ENCODE measurements at places on chromosomes 6 and 20.
A peak's percentile ranks its signal among the peaks of the same experiment; 100 is the strongest.

- no peak for DNase-seq
Observed at GRCh38 chr6:157460182-157460999, 79.4 kb downstream of the ZDHHC14 start.

- no peak for DNase-seq
Observed at GRCh38 chr6:52417675-52418111, 2.4 kb upstream of the EFHC1 start.

DNA sequence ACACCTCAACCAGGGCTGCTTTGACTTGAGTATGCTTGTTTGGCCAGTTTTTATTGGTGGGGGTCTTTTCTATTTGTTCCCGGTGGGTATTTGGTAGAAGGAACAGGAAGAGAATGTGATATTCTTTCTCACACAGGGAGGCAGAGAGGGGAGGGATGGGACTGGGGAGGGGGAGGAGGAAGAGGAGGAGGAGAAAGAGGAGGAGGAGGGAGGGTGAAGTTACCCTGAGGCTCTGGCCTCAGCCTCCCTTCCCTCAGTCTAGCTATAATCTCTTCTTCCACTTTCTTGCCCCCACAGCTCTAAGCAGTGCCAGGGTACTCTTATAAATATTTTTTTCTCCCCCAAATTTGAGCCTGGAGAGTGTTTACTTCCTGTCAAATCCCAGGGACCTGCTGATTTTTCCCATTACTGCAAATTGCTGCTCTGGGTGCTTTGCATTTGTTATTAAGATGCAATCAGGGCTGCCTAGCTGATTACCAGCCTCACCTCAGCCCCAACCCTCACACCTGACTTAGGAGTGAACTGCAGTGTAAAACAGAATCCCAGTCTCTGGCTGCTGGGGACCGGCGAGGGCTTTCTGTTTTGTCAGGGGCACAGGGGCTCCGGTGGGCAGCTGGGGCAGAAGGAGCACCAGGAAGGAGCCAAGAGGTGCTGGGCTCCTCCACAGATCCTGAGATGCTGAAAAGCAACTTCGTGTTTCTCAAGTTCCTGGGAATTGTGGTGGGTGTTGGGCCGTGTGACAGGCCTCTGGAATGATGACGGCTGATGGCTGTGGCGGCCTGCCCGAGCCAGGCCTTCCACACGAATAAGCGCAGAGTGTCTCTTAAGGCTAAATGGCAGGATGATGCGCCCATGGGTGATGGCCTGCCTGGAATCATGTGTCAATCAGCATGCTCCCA, 141.4 kb downstream of the CD83 start:
- DNase-seq, result no peak

GRCh38 chr6:13372076-13372475, 43.7 kb upstream of the TBC1D7 start:
- no peak for DNase-seq

DNA sequence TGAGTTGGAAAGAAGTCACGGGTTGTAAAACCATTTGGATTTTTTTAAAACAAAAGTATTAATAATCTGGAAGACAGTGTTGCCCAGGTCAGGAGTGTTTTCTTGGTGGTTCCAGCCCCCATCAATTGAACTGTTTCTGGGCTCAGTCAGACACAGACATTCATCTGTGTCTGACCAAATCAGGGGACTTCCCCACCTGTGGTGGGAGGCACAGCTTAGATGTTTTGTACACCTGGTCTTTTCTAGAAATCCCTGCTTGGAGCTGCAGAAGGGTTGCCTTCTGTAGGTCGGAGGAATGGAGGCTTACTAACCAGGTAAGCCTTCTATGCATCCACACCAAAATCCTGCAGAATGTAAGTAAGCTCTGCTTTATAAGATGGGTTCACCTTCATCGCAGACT, 63.6 kb downstream of the CDS2 start:
- DNase-seq, result no peak

DNA sequence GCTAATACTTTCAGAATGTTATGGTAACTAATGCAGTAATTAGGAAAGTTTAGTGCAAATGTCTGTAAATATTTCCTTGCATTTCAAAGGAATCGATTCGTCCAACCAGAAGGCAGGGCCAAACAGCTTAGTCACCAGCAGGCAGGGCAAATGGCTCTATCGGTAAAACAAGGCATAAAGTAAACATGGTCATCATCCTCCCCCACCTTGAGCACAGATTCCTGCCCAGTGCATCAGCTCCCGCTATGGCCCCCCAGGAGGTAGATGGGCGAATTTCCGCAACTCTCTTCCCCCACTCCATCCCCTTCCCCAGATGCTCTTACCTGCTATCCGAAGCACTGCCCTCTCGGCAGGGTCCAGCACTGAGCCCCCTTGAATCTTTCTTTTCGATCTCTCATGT, 103.8 kb upstream of the BEND6 start:
- DNase-seq, result no peak

- peak; percentile 92 for DNase-seq
Observed at GRCh38 chr6:146543940-146544615, 445 bp downstream of the RAB32 start.

- DNase-seq, result no peak
Observed at GRCh38 chr20:23246717-23247664, 103.6 kb upstream of the NXT1 start.

- no peak for DNase-seq
Observed at GRCh38 chr20:5160882-5161281, 34.1 kb downstream of the CDS2 start.

GRCh38 chr6:72721346-72721745, 99.5 kb downstream of the KCNQ5 start:
- no peak for DNase-seq

DNA sequence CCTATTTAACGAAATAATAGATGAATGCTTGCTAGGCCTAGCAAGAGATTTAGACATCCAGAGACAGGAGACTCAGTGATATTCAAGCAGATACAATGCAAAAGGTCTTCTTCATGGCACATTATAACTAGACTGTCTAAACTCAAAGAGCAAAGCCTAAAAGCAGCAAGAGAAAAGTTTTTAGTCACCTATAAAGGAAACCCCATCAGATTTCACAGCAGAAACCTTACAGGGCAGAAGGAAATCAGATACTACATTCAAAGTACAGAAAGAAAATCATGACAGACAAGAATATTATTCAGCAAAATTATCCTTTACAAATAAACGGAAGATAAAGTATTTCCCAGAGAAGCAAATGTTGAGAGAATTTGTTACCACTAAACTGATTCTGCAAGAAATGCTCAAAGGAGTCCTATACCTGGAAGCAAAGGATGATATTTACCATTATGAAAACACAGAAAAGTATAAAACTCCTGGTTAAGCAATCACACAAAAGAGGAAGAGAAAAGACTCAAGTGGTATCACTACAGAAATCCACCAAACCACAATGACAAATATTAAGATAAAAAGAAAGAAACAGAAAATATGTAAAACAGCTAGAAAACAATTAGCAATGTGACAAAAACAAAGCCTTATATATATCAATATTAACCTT, 333.7 kb downstream of the MEI4 start:
- DNase-seq, result no peak

DNA sequence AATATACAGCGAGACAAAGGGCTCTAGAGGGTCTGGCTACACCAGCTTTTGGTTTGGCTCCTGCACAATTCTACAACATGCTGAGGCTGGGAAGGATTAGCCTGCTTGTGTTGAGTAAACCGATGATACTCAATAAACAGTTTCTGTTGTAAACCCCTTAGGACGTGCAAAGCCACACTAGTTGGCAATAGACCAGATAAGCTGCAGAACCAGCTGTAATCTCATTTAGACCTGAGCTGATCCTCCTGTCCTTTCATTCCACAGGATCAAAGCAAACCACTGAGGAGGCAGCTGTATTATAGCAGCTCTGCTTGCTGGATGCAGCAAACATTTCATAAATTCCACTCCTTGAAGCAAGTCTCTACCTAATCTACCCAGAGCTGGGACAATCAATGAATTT, 79.7 kb downstream of the MMS22L start:
- DNase-seq, result no peak

DNA sequence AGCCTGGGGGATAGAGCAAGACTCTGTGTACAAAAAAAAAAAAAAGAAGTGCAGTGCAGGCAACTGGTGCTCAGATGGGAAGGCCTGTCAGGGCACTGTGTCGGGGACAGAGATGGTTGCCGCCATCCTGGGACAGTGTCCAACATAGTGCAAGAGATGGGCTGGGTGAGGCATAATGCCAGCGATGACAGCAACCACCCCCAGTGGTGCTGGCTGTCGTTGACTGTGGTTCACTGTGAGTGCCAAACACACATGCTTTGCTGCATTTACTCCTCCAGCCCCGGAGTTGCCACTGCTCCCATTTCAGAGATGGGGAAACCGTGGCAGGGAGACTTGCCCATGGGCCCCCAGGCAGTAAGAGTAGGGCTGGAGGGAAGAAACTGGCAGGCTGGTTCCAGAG, 5.2 kb upstream of the C20orf203 start:
- DNase-seq, result no peak

GRCh38 chr6:138971601-138972000, 16.5 kb downstream of the REPS1 start:
- no peak for DNase-seq

DNA sequence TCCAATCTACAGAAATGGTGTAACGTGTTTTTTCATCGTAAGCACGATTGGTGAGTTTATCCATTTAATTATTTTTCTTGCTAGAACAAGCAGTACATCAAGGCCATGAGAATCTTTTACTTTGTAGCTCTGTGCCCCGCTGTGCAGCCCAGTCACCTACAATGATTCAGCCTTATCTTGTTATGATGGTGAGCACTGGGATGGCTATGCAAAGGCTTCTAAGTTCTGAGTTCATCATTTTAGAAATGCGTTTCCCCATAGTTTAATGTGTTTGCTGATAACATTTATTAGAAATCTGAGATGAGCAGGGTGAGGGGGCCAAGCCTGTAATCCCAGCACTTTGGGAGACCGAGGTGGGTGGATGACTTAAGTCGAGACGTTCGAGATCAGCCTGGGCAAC, 111.8 kb upstream of the QKI start:
- no peak for DNase-seq

DNA sequence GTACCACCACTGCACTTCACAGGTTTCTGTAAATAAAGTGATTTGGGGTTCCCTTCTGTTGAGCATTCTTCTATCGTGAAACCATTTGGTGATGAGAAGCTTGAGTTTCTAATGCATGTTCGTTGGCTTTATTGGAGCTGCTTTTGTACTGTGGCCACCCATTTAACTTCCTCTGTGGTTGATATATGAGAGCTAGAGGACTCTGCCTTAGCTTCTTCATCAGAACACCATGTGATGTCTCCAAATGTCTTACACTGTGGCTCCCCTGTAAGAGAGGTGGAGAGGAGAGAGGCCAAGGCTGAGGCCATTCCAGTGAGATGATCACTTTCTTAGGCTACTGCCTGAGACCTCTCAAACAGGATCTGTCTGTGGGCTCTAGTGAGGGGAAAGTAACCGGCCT, 114.5 kb downstream of the SLC16A10 start:
- no peak for DNase-seq

DNA sequence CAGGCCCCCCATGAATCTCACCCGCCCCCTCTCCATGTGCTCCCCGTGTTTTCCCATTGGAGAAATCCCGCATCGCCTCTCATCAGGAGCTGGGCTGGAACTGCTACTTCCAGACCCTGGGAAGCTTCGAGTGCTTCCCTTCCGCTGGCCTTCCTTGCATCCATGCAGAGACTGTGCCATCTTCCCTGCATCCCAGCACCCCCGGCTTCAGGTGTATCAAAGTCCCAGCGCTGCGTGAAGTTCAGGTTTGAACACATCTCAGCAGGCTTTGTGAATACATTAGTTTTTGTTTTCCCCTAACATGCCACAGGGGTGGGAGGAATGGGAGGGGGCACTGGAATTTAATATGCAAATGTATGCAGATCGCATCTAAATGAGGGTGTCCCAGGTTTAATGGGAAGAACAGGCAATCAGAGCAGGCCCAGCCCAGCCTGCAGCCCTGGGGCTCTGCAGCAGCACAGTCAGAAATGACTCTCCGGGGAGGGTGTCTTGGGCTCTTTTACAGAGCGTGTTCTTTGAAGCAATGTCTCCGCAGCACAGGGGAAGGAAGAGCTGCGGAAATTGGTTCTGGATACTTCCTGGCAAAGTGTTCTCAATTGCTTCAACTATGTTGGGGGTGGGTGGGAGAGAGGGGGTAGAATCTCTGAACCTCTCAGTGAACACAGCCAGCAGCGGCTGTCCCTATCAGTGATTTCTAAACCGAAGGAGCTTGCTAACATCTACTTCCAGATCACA, 8.3 kb upstream of the MMP9 start:
- DNase-seq, result peak; percentile 82

DNA sequence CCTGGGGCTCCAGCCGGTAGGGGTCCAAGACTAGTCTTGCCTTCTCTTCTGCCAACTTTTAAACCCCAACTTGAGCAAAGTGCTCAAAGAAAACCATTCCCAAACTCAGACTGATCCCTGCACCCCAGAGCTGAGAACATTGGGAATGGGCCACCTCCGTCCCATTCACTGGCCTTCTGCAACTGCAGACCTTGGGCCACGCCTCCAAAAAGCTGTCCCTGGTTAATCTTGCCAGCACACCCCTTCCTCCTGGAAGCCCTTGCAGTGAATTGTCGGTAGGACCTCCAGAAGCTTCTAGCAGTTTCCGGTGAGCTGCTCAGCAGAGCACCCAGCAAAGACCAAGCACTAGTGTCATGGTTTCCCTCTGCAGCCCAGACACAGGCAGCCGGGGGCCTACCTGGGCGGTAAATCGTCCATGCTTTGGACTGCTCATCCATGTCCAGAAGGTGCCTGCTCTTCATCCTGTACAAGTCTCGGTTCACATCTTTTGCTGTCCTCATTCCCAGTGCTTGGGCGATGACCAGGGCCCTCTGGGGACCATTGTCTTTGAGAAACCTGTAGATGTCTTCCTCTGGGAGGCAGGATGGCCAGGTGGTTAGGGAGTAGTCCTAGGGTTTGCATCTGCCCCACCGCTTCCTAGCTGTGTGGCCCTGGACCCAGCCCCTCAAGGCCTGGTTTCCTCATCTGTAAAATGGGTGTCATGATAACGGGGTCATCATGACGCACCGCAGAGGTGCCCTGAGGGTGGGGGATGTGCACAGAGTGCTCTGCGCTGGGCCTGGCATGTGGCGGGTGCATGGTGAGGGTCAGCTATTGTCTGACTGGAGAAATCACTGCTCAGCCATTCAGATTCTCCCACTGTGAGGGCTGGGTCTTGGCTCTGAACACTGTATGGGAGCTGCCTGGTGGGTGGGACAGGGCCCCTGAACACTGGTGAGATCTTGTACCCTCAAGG, 5.5 kb downstream of the ZBP1 start:
- DNase-seq, result no peak

DNA sequence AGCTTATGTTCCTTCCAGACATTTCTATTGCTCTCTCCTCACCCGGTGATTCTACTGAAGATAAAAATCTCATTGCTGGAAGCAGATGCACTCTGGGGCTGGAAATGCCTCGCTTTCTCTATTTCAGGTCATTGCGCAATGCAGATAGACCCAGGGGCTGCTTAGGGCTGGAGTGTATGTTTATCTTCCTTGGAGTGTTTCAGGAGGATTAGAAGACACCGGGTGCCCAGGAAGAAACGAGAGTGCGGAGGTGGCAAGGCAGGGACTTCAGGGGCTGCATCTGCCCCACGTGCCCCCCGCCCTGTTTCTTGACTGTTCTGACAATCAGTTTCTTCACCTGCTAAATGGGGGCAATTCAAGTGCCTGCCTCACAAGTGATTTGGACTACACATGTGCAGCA, 45.6 kb upstream of the IYD start:
- no peak for DNase-seq

- no peak for DNase-seq
Observed at GRCh38 chr6:3879194-3879952, 30.2 kb downstream of the FAM50B start.

- DNase-seq, result no peak
Observed at GRCh38 chr6:44275271-44275748, 5.1 kb downstream of the TMEM151B start.

- DNase-seq, result no peak
Observed at GRCh38 chr6:13297391-13297790, 30.9 kb downstream of the TBC1D7 start.

GRCh38 chr6:139446768-139447655, 72.6 kb upstream of the CITED2 start:
- DNase-seq, result no peak
